SHP77 treated with DMSO at 0.1 percent for 48 hours (cell line): ENCODE measurements at places on chromosomes 2 and 18.

DNA sequence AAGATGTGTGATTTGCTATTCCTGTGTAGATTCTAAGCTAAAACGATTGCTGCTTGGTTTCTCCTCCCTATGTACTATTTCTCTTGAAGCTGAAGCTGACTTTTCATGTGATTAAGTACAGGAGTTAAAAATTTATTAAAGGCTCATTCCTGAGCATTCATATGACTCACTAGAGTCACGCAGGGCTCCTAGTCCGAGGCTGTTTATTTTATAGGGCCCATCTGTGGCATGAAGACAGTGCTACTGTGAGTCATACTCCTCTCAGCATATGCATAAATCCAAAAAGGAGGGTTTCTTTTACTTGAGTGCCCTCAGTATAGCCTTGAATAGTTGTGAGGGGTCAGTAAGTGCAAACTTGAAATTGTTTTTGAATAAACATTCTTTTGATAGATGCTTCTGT is 378.8 kb downstream of the PTPRM start:
- DNase-seq: no peak

- no peak for DNase-seq
Observed at GRCh38 chr2:99729104-99730025, 239.5 kb upstream of the REV1 start.

DNA sequence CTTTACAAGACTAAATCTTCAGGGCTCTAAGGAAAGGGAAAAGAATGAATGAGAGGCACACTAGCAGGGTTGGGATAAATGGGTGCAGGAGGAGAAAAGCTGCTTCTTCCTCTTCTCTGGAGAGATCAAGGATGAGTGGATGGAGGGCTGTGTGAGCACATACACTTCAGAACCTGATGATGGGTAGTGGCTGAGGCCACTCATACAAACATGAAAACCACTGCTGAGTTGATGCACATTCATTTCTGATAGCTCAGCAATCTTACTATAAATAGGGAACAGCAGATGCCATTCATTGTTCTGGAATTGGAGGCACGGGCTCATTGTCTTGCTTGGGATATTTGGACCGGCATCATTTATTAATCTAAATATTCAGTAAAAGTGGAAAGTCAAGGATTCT is 152.4 kb upstream of the KCTD1 start:
- no peak for DNase-seq

DNA sequence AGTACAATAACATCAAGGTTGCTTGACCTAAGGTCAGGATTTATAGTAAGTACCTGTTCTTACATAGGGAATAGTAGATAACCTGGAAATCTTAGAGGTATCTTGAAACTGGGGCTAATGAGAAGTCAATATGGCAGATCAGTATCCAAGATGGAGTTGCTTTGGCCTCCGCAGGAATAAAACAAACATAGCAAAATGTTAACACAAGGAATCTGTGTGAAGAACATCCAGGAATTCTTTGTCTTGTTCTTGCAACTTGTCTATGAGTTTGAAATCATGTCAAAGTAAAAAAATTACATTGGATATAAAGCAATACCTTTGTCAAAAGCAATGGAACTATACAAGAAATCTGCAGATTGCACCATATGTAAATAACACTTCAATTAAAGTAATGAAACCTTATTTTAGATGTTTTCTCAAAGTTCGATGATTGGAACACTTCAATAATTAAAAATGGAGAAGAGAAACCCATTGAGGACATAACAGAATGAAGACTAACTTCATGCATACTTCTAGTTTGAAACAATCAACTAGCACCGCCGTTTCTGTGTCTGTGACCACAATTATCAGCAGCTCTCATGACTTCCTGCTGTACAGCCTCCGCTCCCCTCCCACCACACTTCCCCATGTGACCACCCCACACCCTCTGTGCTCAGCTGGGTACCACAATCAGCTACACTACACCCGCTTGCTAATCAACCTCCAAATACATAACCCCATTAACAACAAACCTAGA is 27.6 kb downstream of the C2orf76 start:
- DNase-seq: no peak

DNA sequence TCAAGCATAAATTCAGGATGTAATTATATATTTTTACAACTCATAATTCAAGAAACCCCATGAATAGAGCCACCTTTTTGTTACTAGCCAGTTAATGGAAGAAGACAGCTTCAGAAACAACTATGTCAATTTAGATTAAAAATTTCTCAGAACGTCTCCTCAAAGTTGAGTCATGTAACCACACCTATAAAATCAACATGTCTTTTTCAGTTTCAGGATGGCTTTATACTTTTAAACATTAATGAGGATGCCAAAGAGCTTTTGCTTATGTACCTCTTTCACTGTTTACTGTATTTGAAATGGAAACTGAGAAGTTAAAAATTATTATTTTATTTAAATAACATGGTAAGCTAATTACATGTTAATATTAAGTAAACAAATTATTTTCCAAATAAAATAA is 280.1 kb downstream of the PTH2R start:
- no peak for DNase-seq

GRCh38 chr2:43144263-43144662 is 82.1 kb downstream of the ZFP36L2 start:
- no peak for DNase-seq

GRCh38 chr2:46937471-46937901 is 21.9 kb upstream of the MCFD2 start:
- no peak for DNase-seq

DNA sequence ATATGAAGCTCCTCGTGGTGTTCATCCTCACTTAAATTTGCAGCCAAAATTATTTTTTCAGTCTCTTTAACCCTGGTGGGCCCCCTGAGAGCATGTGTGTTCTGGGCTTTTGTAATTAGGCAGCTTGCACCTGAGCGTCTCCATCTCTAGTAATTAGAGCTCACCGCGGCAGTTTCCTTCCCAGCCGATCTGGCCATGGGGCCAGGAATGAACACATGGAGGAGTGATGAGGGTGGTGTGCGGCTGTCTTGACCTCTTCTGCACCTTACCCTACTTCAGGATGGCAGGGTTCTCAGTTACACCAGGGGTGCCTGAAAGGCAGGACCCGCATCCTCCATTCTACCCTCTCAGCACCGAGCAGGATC is 98.5 kb downstream of the AFF3 start:
- no peak for DNase-seq

DNA sequence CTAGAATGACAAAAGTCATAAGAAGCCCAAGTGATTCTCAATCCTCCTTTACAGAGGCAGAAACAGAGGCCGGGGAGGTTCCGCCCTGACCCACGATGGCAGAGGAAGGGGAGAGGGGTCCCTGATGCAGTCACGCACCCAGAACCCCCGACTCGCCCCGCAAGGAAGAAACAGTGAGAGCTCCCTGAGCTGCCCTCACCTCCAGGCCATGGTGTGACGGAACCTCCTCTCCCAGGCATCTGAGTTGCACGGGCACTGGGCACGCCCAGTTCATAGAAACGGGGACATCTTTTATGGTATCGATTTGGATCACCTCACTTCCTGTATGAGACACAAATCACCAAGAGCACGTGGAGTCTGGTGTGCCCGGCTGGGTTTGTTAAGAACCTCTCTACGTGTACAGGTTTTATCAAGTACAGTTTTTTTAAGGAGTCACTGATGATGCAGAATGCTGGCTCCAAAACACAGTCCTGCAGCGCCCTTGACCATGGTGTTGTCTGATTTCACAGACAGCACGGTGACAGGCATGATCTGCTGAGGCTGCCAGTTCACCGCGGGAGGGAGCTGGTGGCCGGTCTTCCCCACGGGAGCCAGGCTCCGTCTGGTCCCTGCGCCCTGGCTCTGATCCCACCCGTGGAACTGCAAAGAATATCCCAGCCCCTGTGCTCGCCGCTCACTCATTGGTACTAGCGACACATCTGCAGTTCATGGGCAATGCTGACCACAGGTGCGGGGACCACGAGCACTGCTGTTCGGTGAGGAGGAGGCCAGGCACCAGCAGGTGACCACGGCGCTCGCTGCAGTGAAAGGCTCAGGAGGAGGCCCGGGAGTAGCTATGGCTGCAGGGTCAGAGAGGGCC is 35.6 kb downstream of the PXDN start:
- peak; percentile 47 for DNase-seq

- DNase-seq: no peak
Observed at GRCh38 chr2:233926806-233927205, 9.6 kb downstream of the TRPM8 start.

GRCh38 chr2:207409517-207409916 is 120.2 kb upstream of the CREB1 start:
- DNase-seq: no peak

DNA sequence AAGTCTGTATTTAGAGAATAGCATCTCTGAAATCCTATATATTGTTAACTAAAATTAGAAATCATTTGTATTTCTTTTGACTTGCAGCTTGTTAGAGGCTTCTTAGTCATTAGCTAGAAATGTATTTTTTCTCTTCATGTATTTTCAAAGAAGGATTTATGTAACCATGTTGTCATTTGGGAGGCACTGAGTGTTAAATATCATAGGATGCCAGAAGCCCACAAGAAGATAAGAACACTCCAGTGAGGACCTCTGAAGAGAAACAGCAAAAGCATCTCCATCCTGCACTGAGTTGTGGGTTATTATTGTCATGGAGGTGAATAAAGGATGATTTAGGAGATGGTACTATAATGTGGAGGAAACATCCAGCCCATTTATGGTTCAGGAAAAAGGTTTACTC is 93.5 kb downstream of the UBE2E3 start:
- no peak for DNase-seq

DNA sequence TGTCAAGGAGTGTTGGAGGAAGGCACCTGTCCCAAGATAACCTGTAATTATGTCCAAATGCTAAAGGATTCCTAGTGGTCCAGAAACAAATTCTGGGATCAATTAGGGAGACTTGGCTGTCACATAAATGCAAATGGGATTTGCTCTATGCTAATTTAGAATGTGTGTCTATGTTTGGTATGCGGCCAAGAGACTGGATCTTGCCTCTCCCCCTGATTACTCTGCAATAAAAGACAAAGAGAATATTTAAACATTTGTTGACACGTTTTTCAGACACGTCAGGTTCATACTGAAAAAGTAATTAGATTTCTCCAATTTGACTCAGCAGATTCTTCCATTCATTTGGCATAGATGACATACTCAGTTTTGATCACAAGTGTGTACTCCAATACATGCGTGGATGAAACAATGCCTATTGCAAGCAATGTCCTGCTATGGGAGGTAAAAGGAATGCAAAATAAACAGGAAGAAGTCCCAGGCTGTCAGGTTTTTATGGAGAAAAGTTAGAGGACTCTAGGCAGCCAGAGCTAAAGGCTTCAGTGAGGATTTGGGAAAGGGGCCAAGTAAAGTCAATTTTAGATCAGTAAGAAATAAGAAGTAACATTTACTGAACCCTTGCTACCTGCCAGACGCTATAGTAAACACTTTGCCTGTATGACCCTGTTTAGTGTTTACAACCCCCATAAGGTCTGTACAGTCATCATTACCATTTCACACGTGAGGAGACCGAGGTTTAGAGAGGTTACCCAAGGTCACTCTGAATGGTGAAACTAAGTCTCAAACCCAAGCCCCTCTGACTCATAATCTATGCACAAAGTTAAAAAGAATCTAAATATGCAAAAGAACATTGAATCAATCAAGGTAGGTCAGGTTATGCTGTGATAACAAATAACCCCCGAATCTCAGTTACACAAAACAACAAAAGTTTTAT is 7.8 kb downstream of the ANTXR1 start:
- DNase-seq: no peak

DNA sequence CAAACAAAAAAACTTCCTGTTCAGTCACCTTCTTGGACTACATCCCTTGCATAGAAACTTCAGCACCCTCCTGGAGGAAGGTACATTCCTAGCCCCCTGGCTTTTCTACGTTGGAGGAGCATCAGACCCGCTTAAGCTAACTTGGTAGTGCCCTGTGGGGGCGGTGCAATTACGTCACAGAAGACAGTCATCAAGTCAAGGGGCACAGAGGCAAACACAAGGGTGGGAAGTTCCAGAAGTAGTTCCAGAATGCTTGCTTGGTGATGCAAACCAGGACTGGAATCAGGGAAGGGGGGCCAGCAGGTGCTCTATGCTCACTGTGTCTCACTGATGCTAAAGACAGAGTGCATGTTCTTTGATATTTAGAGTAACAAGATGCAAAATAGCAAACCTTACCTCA is 15.2 kb upstream of the AGFG1 start:
- DNase-seq: no peak

DNA sequence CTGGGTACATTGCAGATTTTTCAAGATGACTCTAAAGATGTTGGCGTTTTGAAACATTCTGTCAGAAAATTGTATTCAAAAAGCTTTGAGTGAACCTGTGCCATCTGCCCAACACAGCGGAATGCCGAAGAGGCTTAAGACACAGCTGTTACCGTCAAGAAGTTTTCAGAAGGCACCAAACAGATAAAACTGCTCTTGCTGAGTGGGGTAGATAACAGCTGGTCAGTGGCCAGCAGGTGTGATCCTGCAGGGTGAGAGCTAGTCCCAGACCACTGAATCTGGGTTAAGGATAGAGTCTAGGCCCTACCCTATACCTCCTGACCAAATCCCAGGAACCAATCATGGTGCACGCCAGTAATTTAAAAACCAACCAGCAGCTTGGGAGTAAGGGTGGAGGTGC is 60.5 kb upstream of the B3GNT7 start:
- no peak for DNase-seq

GRCh38 chr18:8468921-8469335 is 140.3 kb upstream of the RAB12 start:
- peak; percentile 15 for DNase-seq

GRCh38 chr2:147714582-147714981 is 130.2 kb upstream of the ACVR2A start:
- no peak for DNase-seq
